ENCODE measurements at places on chromosomes 6 and 20. TPM values are rescaled to one million over a fixed set of nuclear protein-coding genes. Genes with fewer than 3 reads are reported as not detected.

DNA sequence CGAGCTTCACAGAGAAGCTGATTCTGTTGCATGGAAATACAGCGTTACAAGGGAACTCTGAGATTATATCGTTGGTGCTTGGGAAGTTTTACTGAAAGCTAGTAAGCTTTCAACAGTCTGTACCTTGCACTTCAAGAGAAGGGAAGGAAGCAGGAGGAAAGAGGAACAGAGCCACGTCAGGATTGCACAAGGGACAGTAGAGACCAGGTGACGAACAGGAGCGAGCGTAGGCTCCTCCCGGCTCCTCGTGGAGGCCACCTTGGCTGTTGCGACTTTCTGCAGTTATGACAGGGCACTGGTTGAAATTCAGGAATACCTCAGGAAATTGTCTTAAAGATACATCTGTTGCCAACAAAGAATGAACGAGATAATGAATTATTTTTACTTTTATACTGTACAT is 18.8 kb downstream of the RTF2 start:
- H3K4me3 ChIP-seq = no peak overlapping the region
- peaks cover 31% of the 10 kb centered on the region for H3K36me3 ChIP-seq
- H3K27me3 ChIP-seq = no peaks in the 10 kb centered on the region
- H3K27ac ChIP-seq = no peak overlapping the region
- peaks cover 23% of the 10 kb centered on the region for H3K4me1 ChIP-seq

DNA sequence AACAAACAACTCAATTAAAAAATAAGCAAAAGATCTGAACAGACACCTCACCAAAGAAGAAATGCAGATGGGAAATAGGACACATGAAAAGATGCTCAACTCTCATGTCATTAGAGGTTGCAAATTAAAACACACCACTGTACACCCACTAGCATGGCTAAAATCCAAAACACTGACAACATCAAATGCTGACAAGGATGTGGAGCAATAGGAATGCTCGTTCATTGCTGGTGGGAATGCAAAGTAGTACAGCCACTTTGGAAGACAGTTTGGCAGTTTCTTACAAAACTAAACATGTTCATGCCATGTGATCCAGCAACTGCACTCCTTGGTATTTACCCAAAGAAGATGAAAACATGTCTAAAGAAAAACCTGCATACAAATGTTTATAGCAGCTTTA is 47.2 kb downstream of the CDK19 start:
- H3K36me3 ChIP-seq = peaks cover 14% of the 10 kb centered on the region
- H3K27ac ChIP-seq = no peak overlapping the region
- DNase-seq = no peak
- H3K4me1 ChIP-seq = no peaks in the 10 kb centered on the region

The ACSS1 gene
- total RNA-seq = 5.5 TPM

GRCh38 chr6:159739341-159739740 is 12.0 kb downstream of the WTAP start:
- no peak overlapping the region for H3K4me3 ChIP-seq
- H3K27me3 ChIP-seq = no peaks in the 10 kb centered on the region
- H3K36me3 ChIP-seq = peaks cover 14% of the 10 kb centered on the region
- H3K4me1 ChIP-seq = peaks cover 6% of the 10 kb centered on the region

DNA sequence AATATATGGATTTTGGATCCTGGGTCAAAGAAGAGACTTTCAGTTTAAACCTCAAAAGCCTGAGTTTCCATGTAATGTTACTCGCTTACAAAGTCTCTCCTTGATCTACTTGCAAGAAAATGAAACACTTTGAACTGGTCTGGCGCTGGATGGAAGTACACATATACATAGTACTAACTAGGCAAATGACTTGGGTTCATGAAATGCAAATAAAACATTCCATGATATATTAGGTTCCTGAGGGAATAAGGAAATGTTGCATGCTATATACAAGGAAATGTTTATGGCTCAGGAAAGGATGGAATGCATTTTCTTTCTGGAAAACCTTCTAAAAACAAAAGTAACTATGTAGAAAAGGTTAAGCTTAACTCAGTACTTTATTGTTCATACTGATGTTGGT is 11.4 kb upstream of the TXLNB start:
- H3K27ac ChIP-seq = no peak overlapping the region
- H3K36me3 ChIP-seq = no peaks in the 10 kb centered on the region
- H3K4me3 ChIP-seq = no peak overlapping the region
- peaks cover 3% of the 10 kb centered on the region for H3K4me1 ChIP-seq
- no peaks in the 10 kb centered on the region for H3K27me3 ChIP-seq

GRCh38 chr6:162829013-162829742 is 101.4 kb downstream of the PACRG start:
- DNase-seq = no peak
- H3K4me3 ChIP-seq = no peak overlapping the region
- no peak overlapping the region for H3K27ac ChIP-seq
- no peaks in the 10 kb centered on the region for H3K4me1 ChIP-seq
- H3K27me3 ChIP-seq = no peaks in the 10 kb centered on the region

GRCh38 chr20:62495749-62496567 is 20.2 kb upstream of the GATA5 start:
- H3K4me3 ChIP-seq = no peak overlapping the region
- no peak overlapping the region for H3K27ac ChIP-seq
- H3K36me3 ChIP-seq = no peaks in the 10 kb centered on the region
- no peaks in the 10 kb centered on the region for H3K4me1 ChIP-seq
- peaks cover 9% of the 10 kb centered on the region for H3K27me3 ChIP-seq
- DNase-seq = no peak

The GINM1 gene
- total RNA-seq = 60.1 TPM

DNA sequence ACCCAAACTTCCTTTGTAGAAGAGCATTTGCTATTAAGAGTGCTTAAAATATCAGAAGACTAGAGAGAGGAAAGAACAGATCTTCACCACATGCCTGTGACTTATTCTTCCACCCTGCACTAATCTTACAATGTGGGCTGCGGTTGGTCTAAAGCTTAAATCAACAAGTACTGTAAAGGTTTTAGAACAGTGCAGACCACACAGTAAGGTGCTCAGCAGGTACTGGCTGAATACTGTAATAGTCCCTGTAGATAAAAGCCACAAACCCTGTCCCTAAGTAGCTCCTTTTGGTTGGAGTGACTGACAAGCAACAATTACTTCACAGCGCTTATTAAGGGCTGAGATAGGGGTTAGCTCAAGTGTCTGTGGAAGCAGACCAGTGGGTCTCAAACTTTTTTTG is 972 bp upstream of the PHF3 start:
- no peak for DNase-seq
- H3K27ac ChIP-seq = no peak overlapping the region
- peaks cover 11% of the 10 kb centered on the region for H3K27me3 ChIP-seq
- H3K4me1 ChIP-seq = peaks cover 42% of the 10 kb centered on the region

DNA sequence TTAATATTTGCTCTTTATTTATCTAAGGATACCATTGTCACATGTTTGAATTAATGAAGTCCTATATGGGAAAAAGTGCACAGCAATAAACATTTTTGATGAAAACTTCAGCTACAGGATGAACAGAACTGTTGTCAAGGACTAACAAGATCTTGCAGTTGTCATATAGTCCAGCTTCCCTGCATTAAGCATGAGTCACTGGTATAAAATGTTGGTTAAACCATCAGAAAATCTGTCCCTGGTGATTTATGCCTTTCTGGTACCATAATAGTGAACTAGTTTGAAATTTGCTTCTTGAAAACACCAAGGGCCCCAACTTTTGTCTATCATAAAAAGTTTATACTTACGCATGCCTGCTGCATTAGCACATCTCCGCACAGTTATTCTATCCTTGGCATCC is 60.4 kb upstream of the RSPO3 start:
- H3K36me3 ChIP-seq = peaks cover 3% of the 10 kb centered on the region
- no peak overlapping the region for H3K27ac ChIP-seq
- H3K27me3 ChIP-seq = no peaks in the 10 kb centered on the region
- DNase-seq = no peak

All from chondrocyte (in vitro differentiated cells).